ENCODE measurements at places on chromosomes 1 and 21. TPM values are rescaled to one million over a fixed set of nuclear protein-coding genes. Genes with fewer than 3 reads are reported as not detected.

GRCh38 chr1:164781972-164782371 is 223.0 kb downstream of the PBX1 start:
- DNase-seq: peak; percentile 45
- no peak overlapping the region for H3K27ac ChIP-seq
- no peaks in the 10 kb centered on the region for H3K27me3 ChIP-seq
- H3K4me3 ChIP-seq: no peak overlapping the region
- no peaks in the 10 kb centered on the region for H3K36me3 ChIP-seq

Gene RGSL1
- not detected for total RNA-seq

Gene C8A
- total RNA-seq: not detected

Gene IFT25
- 5.9 TPM for total RNA-seq

Gene HSPA6
- 2.2 TPM for total RNA-seq

DNA sequence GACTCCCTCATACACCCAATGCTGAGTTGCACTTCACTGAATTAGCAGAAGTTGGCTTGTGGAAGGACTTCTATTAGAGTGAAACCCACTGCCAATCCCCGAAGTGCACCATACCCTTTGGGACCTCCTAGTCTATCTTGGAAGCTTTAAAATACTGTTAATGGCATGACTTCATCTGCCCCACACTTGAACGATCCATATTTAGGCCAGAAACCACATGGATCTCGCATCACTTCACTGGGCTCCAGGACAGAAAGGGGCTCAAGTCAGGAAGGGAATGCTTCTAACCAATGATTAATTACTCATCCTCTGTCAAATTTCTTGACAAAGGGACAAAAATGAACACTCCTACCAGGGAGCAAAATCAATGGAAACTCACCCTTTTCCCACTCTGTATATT is 69.1 kb downstream of the BCAR3 start:
- no peak overlapping the region for H3K4me3 ChIP-seq
- peaks cover 24% of the 10 kb centered on the region for H3K4me1 ChIP-seq
- no peak for DNase-seq
- no peak overlapping the region for H3K27ac ChIP-seq
- no peaks in the 10 kb centered on the region for H3K27me3 ChIP-seq

Gene ZNF593OS
- not detected for total RNA-seq

- H3K4me1 ChIP-seq: peaks cover 9% of the 10 kb centered on the region
- no peak overlapping the region for H3K27ac ChIP-seq
- H3K4me3 ChIP-seq: no peak overlapping the region
- H3K27me3 ChIP-seq: no peaks in the 10 kb centered on the region
These were observed 31.8 kb downstream of the DIPK1A start for GRCh38 chr1:92929461-92929860.

Gene AUNIP
- total RNA-seq: not detected

DNA sequence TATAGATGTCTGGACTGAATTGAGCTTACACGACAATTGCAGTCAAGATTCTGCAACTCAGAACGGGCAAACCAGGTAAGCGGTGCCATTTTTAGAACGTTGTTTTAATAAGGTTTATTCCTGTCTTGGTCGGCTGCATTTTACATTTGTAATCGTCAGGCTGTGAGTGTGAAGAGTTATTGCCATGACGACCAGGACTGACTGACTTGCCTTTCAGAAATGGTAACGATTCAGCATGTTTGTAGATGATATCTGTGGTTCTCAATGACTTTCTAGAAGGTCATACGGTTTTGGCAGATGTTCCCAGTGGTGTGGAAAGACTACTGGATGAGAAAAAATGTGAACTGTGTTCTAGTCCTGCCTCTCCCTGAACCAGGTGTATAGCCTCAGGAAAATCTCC is 271.3 kb upstream of the B3GALT2 start:
- H3K4me1 ChIP-seq: no peaks in the 10 kb centered on the region
- DNase-seq: no peak
- H3K36me3 ChIP-seq: no peaks in the 10 kb centered on the region
- no peaks in the 10 kb centered on the region for H3K27me3 ChIP-seq
- no peak overlapping the region for H3K4me3 ChIP-seq

DNA sequence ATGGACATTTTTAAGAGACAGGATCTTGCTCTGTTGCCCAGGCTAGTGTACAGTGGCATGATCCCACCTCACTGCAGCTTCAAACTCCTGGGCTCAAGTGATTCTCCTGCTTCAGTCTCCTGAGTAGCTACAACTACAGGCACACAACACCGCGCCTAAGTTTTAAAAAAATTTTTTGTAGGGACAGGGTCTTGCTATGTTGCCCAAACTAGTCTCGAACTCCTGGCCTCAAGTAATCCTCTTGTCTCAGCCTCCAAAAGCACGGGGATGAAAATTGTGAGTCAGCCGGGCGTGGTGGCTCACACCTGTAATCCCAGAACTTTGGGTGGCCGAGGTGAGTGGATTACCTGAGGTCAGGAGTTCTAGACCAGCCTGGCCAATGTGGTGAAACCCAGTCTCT is 20.4 kb downstream of the MYSM1 start:
- no peaks in the 10 kb centered on the region for H3K27me3 ChIP-seq
- H3K36me3 ChIP-seq: no peaks in the 10 kb centered on the region
- no peak overlapping the region for H3K27ac ChIP-seq
- no peak overlapping the region for H3K4me3 ChIP-seq
- H3K4me1 ChIP-seq: peaks cover 4% of the 10 kb centered on the region
- DNase-seq: no peak

GRCh38 chr21:31107176-31107785 is 69.0 kb upstream of the KRTAP19-8 start:
- no peak overlapping the region for H3K27ac ChIP-seq
- no peak for DNase-seq
- no peaks in the 10 kb centered on the region for H3K36me3 ChIP-seq
- H3K4me1 ChIP-seq: no peaks in the 10 kb centered on the region
- no peak overlapping the region for H3K4me3 ChIP-seq

DNA sequence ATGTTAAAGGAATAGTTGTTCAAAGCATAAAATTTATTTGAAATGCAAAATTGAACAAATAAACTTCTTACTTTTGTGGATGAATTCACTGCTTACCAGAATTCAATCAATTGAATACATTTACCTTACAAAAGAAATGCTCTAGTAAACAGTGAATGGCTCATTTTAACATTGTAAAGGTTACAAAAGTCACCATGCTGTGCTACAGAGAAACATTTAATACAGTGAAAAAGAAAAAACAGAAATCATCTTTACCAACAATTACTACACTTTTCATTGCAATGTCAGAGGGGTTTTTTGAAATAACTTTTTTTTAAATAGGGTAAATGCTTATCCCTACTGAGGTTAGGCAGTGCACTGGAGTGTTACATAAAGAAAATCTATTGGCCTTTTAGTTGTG is 853.0 kb downstream of the NCAM2 start:
- H3K27me3 ChIP-seq: no peaks in the 10 kb centered on the region
- H3K4me3 ChIP-seq: no peak overlapping the region

GRCh38 chr1:38061883-38062328 is 15.3 kb upstream of the POU3F1 start:
- DNase-seq: no peak
- no peaks in the 10 kb centered on the region for H3K4me1 ChIP-seq
- no peaks in the 10 kb centered on the region for H3K36me3 ChIP-seq
- no peaks in the 10 kb centered on the region for H3K27me3 ChIP-seq

- no peak for DNase-seq
- H3K4me1 ChIP-seq: peaks cover 20% of the 10 kb centered on the region
- H3K27me3 ChIP-seq: no peaks in the 10 kb centered on the region
- H3K27ac ChIP-seq: no peak overlapping the region
These were observed 12.1 kb downstream of the BLACAT1 start for GRCh38 chr1:205443585-205444299.

DNA sequence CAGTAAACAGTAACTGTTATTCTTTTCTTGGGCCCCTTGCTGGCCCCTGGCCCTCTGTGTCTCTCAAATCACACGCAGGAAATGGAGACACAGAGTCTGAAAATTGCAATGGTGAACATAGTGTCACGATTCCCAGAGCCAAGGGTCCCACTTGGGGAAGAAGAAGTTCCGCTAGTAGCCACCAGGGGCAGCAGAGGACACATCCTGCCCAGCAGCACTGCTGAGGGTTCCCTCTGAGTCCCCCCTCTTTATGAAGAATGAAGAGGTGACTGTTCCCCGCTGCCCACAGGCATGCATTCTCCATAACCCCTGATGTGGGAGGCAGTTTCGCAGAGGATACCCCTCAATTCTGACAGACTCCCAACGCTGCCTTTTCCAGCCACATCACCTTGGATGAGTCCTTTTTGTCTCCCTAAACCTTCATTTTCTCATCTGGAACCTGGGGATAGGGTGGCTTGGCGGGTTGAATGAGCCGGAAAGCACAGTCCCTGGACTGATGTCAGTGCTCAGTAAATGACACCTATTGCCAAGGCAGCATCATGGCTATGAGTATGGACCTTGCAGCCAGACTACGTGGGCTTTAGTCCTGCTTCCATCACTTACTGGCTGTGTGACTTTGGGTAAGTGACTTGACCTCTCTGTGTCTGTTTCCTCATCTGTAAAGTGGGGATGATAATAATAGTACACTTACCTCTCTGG is 238.0 kb upstream of the TMEM51 start:
- no peak overlapping the region for H3K4me3 ChIP-seq
- no peaks in the 10 kb centered on the region for H3K4me1 ChIP-seq
- H3K36me3 ChIP-seq: no peaks in the 10 kb centered on the region
- H3K27ac ChIP-seq: no peak overlapping the region
- peak; percentile 62 for DNase-seq

- H3K27ac ChIP-seq: no peak overlapping the region
- no peak for DNase-seq
- H3K36me3 ChIP-seq: no peaks in the 10 kb centered on the region
- no peaks in the 10 kb centered on the region for H3K4me1 ChIP-seq
These were observed 126.8 kb upstream of the COL6A1 start for GRCh38 chr21:45854690-45855247.

- no peaks in the 10 kb centered on the region for H3K36me3 ChIP-seq
- H3K4me3 ChIP-seq: no peak overlapping the region
- no peak for DNase-seq
- H3K4me1 ChIP-seq: no peaks in the 10 kb centered on the region
- H3K27me3 ChIP-seq: no peaks in the 10 kb centered on the region
These were observed 112.0 kb upstream of the LRRC7 start for GRCh38 chr1:69455718-69456117.
